ENCODE measurements at places on chromosomes 1 and 21.

DNA sequence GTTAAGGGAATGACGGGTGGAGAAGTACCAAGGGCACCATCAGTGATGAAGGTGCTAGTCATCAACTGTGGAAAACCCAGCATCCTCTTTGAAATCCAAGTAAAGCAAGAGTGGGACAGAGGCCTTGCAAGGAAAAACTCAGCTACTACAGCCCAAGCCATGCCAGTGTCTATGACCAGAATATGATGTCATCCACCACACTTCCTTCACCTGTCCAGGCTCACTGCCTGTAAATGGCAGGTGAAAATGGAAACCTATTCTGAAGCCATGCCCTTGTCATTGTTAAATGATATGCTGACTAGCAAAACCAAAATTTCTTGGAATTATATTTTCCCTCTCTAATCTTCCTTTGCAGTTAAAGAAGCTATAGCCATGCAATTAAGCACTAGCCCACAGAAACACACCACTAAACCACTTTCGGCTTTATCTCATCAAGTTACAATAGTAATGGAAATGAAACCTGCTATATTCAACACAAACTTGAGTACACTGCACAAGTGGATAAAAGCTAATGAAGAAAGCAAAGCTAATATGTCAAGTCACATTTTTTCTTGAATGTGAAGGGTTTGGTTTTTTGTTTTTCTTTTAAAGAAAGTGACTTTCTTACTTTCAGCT, 96.3 kb upstream of the RALGPS2 start:
- no peak for DNase-seq

DNA sequence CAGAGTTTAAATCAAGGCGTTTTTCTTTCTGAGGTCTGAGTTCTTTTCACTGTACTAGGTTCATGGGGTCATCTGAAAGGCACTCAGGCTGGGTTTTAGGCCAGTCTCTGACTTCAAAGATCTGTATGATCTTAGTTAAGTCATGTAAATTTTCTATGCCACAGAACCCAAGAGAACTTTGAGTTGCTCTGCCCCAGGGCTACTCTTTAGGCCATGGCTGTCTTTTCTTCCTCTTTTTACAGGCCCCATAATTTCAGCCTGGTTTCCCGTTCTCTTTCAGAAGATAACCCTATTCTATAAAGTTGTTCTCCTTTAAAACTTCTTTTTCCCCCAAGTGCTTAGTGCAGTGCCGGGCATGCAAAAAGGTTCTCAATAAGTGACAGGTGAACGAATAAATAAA, 26.1 kb downstream of the METTL13 start:
- no peak for DNase-seq

DNA sequence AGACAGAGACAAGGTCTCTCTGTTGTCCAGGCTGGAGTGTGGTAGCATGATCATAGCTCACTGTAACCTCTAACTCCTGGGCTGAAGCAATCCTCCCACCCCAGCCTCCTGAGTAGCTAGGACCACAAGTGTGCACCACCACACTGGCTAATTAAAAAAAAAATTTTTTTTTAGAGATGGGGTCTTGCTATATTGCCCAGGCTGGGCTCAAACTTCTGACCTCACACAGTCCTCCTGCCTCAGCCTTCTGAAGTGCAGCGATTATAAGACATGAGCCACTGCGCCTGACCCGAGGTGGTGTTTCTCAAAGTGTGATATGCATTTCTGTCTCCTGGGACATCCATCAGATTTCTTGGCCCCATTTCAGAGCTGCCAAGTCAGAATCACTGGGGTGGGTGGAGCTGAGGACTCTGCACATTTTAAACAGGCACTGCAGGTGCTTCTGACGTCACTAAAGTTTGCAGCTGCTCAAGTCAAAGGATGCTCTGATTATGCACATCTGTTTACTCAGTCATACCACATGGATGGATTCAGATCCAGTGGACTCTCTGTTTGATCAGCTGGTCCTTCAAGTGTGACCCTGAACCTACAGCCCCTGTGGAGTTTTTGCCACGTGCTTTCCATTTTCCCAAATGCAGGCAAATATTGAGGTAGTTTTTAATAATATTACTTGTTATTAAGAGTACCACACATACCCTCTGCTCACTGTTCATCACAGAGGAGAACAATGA, 21.4 kb downstream of the TGFB2 start:
- peak; percentile 20 for DNase-seq

GRCh38 chr1:161159913-161160243, 578 bp downstream of the USP21 start:
- DNase-seq, result no peak

DNA sequence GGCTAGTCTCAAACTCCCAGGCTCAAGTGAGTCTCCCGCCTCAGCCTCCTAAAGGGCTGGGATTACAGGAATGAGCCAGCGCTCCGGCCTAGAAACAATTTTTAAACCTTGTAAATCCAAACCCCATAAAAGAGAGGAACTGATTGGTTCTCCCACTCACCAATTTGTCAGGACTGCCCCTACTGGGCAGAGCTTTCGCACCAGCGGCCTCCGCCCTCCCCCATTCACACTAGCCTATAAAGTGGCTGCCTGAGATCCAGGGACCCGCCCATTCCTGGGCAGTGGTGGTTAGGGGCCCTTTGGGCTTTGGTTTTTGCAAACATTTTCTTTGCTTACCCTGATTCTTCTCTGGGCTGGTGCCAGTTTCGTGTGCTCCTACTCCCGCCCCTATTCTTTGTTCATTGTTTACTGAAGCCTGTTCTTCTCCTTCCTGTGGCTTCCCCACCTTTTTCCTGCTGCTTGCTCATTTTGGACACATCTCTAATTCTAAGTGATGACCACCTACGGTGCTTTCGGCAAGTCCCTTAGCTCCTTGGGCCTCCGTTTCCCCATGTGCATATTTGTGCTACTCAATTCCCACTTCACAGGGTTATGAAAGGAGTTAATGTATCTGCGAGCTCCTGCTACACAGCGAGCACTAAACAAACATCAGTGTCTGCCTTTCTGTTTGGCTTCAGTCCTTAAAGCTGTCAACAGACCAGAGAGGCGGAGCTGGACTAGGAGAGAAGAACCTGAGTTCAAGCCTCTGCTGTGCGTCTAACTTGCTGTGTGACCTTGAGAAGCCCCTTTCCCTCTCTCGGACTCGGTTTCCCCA, 39.8 kb upstream of the CLIC4 start:
- DNase-seq, result peak; percentile 89

DNA sequence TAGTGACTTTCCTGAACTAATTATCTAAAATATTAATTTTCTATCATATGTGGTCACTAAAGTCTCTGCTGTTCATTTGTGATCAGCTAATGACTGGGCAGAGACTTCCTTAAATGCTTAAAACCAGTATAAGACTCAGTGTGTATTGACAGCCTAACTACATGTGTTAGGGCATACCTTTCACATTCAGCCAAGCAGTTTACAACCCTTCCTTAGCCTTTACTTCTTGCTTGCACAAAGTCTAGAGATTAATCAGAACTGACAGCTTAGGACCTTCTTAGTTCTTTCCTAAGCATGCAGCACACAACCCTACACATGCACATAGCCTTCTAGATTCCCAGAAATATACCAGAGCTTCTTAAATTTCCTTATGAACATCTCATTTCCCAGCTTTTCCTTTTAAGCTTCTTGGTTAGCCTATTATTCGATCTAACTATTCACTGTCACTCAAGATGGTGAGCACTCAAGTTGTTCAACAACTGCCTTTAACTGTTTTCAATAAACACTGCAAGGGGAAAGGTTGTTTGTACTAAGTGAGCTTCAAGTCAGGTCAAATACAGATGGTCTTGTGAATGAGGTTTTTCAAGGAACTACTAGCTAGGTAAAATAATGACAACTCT, 13.4 kb downstream of the EYA3 start:
- DNase-seq, result no peak

- DNase-seq, result no peak
Measured at GRCh38 chr21:45020629-45021427, 53.6 kb upstream of the ADARB1 start.

DNA sequence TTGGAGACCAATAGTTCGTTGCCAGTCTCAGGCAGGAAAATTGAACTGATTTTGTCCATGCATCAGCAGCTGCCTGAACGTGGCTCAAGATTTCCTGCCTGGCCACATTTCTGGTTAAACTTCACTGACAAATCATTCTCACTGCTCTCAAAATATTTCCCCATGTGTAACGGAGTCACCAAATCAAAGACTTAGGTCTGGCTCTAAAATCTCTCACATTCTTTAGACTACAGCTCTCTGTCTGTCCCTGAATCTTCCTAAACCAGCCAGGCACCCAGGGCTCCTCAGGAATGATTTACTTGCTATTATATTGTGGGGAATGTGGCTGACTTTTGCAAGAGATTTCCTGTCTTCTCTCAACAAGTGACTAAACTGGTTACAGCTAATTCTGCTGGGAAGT, 49.2 kb upstream of the GJA8 start:
- DNase-seq, result no peak

DNA sequence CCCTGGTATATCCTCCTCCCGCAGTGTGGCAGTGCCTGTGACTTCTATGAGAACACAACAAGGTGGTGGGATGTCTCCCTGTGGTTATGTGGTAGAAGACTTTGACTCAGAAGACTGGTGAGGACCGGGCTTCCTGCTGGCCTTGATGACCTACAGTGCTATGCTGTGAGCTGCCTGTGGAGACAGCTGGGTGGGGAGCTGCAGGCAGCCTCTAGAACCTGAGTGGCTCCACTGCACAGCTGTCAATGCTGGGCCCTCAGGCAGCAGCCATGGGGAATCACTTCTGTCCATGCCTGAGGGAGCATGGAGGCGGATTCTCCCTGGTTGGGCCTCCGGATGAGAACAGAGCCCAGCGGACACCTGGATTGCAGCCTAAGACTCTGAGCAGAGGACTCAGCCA, 14.9 kb downstream of the SLC1A7 start:
- DNase-seq, result no peak

DNA sequence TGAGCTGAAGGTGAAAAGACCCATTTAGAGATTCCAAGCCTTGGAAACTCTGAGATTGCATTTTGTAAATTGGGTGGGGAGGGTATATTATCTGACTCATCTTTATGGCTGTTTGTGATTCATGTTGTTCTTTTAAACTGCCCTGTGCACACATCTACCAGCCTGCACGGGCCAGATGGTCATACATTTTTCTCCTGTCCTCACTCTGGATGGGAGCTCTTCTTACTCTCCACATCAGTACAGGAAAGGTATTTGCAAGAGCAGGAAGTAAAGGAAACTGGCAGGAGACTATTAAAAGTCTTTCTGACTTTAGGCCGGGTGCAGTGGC, 14.3 kb upstream of the NMNAT2 start:
- DNase-seq, result no peak

- DNase-seq, result no peak
Measured at GRCh38 chr21:19590044-19590443, 1186.5 kb upstream of the TMPRSS15 start.

DNA sequence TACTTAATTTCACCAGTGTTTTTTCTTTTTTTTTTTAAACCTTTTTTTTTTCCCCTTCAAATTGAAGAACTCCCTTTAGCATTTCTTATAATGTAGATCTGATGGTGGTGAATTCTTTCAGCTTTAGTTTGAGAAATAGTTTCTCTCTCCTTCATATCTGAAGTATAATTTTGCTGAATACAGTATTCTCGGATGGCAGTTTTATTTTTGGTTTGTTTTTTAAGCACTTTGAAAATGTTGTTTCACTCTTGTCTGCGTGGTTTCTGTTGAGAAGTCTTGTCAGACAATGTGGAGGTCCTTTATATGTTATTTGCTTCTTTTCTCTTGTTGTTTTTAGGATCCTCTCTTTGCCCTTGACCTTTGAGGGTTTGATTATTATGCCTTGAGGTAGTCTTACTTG, 135.1 kb downstream of the RPS6KC1 start:
- DNase-seq, result no peak

- no peak for DNase-seq
Measured at GRCh38 chr1:224623310-224623714, 7.2 kb downstream of the CNIH3 start.

DNA sequence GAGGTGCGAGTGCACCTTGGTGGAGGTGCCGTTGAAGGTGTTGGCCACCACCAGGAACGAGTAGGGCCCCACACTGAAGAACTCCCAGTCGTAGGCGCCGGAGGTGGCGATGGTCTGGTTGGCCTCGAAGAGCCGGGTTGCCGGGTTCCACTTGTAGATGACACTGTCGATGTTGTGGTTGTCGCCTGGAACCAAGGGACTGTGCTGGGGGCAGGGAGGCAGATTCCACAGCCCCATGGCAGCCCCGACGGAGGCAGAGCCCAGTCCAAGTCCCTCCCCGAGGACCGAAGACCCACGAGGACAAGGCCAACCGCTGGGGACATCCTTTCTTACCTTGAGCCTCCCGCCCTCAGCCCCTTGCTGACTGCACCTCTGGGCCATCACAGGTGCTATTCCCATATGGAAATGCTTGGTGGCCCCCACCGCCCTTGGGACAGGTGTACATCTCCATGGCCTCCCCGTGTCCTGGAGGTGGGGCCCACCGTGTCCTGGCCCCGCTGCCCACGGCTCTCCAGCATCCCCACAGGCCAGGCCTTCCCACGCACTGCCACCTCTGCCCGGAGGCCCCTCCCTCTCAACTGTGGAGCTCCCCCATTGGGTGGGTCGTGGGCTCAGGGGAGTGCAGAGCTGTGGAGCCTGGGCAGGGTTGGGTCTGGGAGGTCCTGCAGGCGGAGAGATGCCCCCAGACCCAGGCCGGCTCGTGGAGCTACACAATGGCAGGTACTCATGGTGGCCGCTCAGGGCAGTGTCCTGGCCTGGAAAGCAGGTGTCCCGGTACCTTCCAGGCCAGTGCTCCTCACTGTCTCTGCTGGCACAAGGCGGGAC, 17.9 kb downstream of the KRTAP10-1 start:
- no peak for DNase-seq

- no peak for DNase-seq
Measured at GRCh38 chr1:165680303-165680702, 18.1 kb downstream of the ALDH9A1 start.

DNA sequence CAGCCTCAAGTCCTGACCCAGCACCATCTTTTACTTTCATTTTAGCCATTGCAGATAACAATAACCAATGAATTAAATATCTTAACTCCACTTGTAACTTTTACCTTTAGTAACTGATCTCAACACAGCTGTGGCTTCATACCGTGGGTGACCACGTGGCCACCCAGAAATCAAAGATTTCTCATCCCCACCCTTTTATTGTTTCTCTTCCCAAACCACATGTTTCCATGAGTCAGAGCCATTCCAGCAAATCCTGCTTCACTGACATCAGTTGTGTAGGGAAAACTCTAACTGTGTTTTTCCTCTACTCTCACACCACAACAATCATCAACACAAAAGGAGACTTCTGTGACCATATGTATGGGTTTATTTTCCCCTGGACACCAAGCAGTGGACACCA, 25.1 kb upstream of the BRDT start:
- DNase-seq, result no peak

- peak; percentile 65 for DNase-seq
Measured at GRCh38 chr1:204989266-204990058, 53.5 kb upstream of the CNTN2 start.

Measured in NCI-H1105 (cell line).